Central memory CD8-positive, alpha-beta T cell (primary cell): ENCODE measurements at places on chromosomes 13 and 19.

GRCh38 chr19:51626675-51627074, 3.5 kb downstream of the SIGLEC5 start:
- no peaks in the 10 kb centered on the region for H3K4me1 ChIP-seq
- no peak for DNase-seq
- no peak overlapping the region for H3K27ac ChIP-seq
- no peak overlapping the region for H3K4me3 ChIP-seq
- H3K36me3 ChIP-seq, result no peaks in the 10 kb centered on the region

- H3K36me3 ChIP-seq, result peaks cover 5% of the 10 kb centered on the region
- no peak for DNase-seq
- H3K4me1 ChIP-seq, result peaks cover 25% of the 10 kb centered on the region
- H3K27me3 ChIP-seq, result peaks cover 81% of the 10 kb centered on the region
- peak within 1 kb of the TSS; percentile 71 for H3K4me3 ChIP-seq
Measured at GRCh38 chr13:45851171-45851921, at the start of gene SIAH3. Gene SIAH3, minus strand, starts transcription at chr13:45851753. Its CDS starts 124 bp downstream, at chr13:45851629.

DNA sequence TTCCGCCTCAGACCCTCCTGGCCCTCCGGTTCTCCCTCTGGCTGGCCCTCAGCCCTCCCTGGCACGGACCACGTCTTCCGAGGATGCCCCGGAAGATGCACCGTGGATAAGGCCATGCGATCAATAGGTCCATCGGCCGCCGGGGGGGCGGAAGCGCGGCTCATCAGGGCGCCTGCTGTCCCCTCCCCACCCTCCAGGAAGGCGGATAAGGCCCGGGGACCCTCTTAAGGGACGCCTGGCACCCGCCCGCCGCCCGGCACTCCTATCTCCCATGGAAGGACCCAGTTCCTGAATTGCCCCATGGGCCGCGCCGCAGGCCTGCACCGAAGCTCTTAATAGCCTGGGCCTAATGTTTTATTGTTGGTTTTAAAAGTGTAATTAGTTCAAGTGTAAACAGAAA, 46.2 kb upstream of the TCF3 start:
- no peak overlapping the region for H3K27ac ChIP-seq
- no peak overlapping the region for H3K4me3 ChIP-seq
- no peak for DNase-seq
- H3K36me3 ChIP-seq, result no peaks in the 10 kb centered on the region
- H3K4me1 ChIP-seq, result peaks cover 6% of the 10 kb centered on the region
- peaks cover 36% of the 10 kb centered on the region for H3K27me3 ChIP-seq

- peaks cover 94% of the 10 kb centered on the region for H3K27me3 ChIP-seq
- H3K36me3 ChIP-seq, result peaks cover 5% of the 10 kb centered on the region
- H3K27ac ChIP-seq, result no peak overlapping the region
- peak overlapping the region; percentile 29 for H3K4me3 ChIP-seq
- DNase-seq, result no peak
- peaks cover 22% of the 10 kb centered on the region for H3K4me1 ChIP-seq
Measured at GRCh38 chr13:27926644-27927434, 7.0 kb downstream of the PDX1 start.

- H3K4me3 ChIP-seq, result no peak overlapping the region
- H3K27me3 ChIP-seq, result no peaks in the 10 kb centered on the region
- no peaks in the 10 kb centered on the region for H3K36me3 ChIP-seq
- H3K27ac ChIP-seq, result no peak overlapping the region
Measured at GRCh38 chr13:77480066-77480465, 55.4 kb upstream of the SCEL start.

- H3K4me1 ChIP-seq, result no peaks in the 10 kb centered on the region
- H3K27ac ChIP-seq, result no peak overlapping the region
- H3K27me3 ChIP-seq, result peaks cover 43% of the 10 kb centered on the region
Measured at GRCh38 chr13:98233127-98233526, 56.1 kb upstream of the RNF113B start.

DNA sequence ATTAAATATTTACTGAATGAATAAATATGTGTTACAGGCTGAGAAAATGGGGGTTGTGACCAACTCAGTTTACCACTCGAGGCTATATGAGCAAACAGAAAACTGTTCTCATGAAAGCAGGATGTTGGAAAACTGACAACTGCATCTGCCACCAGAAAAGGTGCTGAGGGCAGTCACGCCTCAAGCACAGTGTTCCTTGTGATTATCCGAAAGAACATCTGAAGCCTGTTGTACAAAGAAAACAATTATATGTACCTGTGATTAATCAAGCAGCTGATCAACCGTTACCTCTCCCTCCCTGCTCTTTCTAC, 6.2 kb upstream of the KLK13 start:
- H3K36me3 ChIP-seq, result no peaks in the 10 kb centered on the region
- peaks cover 46% of the 10 kb centered on the region for H3K27me3 ChIP-seq
- no peaks in the 10 kb centered on the region for H3K4me1 ChIP-seq

DNA sequence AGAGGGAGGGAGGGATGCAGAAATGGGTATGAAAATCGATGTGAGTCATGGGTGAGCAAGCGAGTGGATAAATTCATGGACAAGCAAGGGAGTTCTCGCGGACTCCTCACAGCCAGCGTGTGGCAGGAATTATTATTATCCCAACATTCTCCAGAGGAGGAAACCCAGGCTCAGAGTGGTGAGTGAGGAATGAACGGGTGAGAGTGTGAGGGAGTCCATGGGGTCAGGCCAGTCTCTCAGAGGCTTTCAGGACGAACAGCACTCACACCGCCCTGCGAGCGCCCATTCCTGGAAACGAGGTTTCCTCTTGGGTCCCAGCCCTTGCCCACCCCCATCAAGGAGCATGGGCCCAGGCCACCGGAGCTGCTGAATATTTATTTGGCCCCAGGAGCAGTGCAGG, 6.3 kb upstream of the DNAAF3 start:
- H3K27me3 ChIP-seq, result peaks cover 95% of the 10 kb centered on the region
- H3K4me3 ChIP-seq, result peak overlapping the region; percentile 63
- H3K4me1 ChIP-seq, result peaks cover 22% of the 10 kb centered on the region
- no peak for DNase-seq
- peak overlapping the region; percentile 80 for H3K27ac ChIP-seq
- H3K36me3 ChIP-seq, result peaks cover 3% of the 10 kb centered on the region

GRCh38 chr13:39779337-39780265, 124.1 kb downstream of the COG6 start:
- H3K27me3 ChIP-seq, result no peaks in the 10 kb centered on the region
- H3K4me3 ChIP-seq, result no peak overlapping the region
- peak overlapping the region; percentile 22 for H3K27ac ChIP-seq
- peaks cover 1% of the 10 kb centered on the region for H3K36me3 ChIP-seq

DNA sequence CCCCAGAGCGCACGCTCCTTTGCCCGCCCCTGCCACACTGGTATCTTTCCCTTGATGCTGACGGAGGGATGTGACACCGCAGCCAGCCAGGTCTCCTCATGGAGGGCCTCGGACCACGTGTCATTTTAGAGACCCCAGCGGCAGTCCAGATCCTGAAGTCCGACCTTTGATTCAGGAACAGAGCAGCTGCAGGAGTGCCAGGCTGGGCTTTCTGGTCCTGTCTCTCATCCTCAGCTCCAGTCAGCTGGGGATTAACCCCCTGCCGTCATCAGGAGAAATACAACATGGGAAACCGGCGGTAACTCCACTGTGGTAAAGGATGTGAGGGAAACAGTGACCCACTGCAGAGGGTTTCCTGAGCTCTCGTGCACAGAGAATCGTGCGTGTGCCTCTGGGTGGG, 140.6 kb downstream of the SIPA1L3 start:
- no peak for DNase-seq
- no peaks in the 10 kb centered on the region for H3K27me3 ChIP-seq
- H3K27ac ChIP-seq, result peak overlapping the region; percentile 97
- no peak overlapping the region for H3K4me3 ChIP-seq

GRCh38 chr13:52851137-52851962, 2.9 kb upstream of the PCDH8 start:
- peaks cover 6% of the 10 kb centered on the region for H3K36me3 ChIP-seq
- H3K27me3 ChIP-seq, result peaks cover 83% of the 10 kb centered on the region
- H3K4me3 ChIP-seq, result peak overlapping the region; percentile 51
- DNase-seq, result no peak
- H3K27ac ChIP-seq, result no peak overlapping the region

GRCh38 chr19:50933640-50934039, 19.2 kb downstream of the KLK5 start:
- H3K27ac ChIP-seq, result no peak overlapping the region
- no peak for DNase-seq
- no peak overlapping the region for H3K4me3 ChIP-seq
- H3K27me3 ChIP-seq, result peaks cover 58% of the 10 kb centered on the region
- no peaks in the 10 kb centered on the region for H3K4me1 ChIP-seq

GRCh38 chr13:97932647-97933046, 20.8 kb upstream of the IPO5 start:
- H3K4me1 ChIP-seq, result no peaks in the 10 kb centered on the region
- H3K27ac ChIP-seq, result no peak overlapping the region
- no peaks in the 10 kb centered on the region for H3K36me3 ChIP-seq
- no peak for DNase-seq
- H3K4me3 ChIP-seq, result no peak overlapping the region

GRCh38 chr13:46778890-46779289, 18.1 kb downstream of the ESD start:
- DNase-seq, result no peak
- H3K4me1 ChIP-seq, result peaks cover 8% of the 10 kb centered on the region
- no peaks in the 10 kb centered on the region for H3K27me3 ChIP-seq
- no peak overlapping the region for H3K27ac ChIP-seq

DNA sequence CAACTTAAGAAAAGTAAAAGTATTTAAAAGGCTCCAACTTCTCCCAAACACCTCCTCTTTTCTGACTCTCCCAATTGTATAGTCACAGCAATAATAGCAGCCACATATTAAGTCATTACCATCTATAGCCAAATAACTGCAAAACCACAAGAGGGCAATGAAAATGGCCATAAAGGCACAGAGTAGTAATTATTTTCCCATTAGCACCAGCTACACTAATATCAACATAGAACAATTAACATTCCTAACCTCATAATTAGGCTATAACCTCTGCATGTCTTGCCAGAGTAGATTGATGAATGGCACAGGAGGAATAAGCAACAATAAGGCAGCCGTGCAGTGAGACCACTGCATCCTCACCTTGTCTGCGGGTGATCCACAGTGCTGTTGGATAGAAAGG, 226.4 kb upstream of the SERP2 start:
- H3K27ac ChIP-seq, result no peak overlapping the region
- no peak for DNase-seq
- H3K36me3 ChIP-seq, result peaks cover 1% of the 10 kb centered on the region
- H3K4me1 ChIP-seq, result peaks cover 4% of the 10 kb centered on the region
- no peak overlapping the region for H3K4me3 ChIP-seq

GRCh38 chr13:63696055-63696454, 2280.4 kb upstream of the PCDH20 start:
- no peaks in the 10 kb centered on the region for H3K27me3 ChIP-seq
- H3K36me3 ChIP-seq, result no peaks in the 10 kb centered on the region
- no peak for DNase-seq
- no peaks in the 10 kb centered on the region for H3K4me1 ChIP-seq

DNA sequence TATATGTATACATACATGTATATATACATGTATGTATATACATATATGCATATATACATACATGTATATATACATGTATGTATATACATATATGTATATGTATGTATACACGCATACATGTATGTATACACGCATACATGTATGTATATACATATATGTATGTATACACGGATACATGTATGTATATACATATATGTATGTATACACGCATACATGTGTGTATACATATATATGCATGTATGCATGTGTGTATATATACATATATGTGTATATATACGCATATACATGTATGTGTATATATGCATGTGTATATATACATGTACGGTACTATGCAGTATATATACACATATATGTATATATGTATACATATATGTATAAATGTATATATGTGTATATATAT, 2.6 kb upstream of the NCR1 start:
- no peaks in the 10 kb centered on the region for H3K36me3 ChIP-seq
- H3K27ac ChIP-seq, result no peak overlapping the region
- peaks cover 30% of the 10 kb centered on the region for H3K27me3 ChIP-seq
- no peak overlapping the region for H3K4me3 ChIP-seq

- DNase-seq, result no peak
- no peak overlapping the region for H3K27ac ChIP-seq
- H3K27me3 ChIP-seq, result peaks cover 51% of the 10 kb centered on the region
- no peaks in the 10 kb centered on the region for H3K4me1 ChIP-seq
- no peak overlapping the region for H3K4me3 ChIP-seq
Measured at GRCh38 chr19:51727349-51727880, 3.6 kb upstream of the HAS1 start.

GRCh38 chr13:25973576-25973975, 78.2 kb downstream of the SHISA2 start:
- H3K27me3 ChIP-seq, result no peaks in the 10 kb centered on the region
- H3K36me3 ChIP-seq, result peaks cover 1% of the 10 kb centered on the region
- no peak for DNase-seq
- peak overlapping the region; percentile 79 for H3K27ac ChIP-seq
- peak overlapping the region; percentile 66 for H3K4me3 ChIP-seq
- H3K4me1 ChIP-seq, result peaks cover 49% of the 10 kb centered on the region

GRCh38 chr13:21663197-21663596, 7.7 kb upstream of the FGF9 start:
- no peak for DNase-seq
- no peaks in the 10 kb centered on the region for H3K36me3 ChIP-seq
- H3K27ac ChIP-seq, result no peak overlapping the region
- no peaks in the 10 kb centered on the region for H3K4me1 ChIP-seq
- H3K4me3 ChIP-seq, result no peak overlapping the region
